ENCODE measurements at places on chromosomes 6 and 20.

DNA sequence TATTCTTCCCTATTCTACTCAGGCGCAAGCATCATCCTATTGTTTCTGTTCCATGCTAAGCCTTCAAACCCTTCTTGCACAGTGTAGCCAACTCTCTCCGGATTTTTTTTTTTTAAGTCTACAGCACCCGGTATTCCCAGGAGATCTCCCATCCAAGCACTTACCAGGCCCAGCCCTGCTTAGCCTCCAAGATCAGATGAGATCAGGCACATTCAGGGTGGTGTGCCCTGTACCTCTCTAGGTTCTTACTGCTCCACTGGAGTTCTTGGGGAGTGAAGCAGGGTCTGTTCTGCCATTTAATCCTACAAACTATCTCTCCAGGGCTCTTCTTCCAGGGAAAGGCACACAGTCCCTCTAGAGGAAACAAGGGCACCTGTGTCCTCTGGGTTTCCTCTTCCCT is 14.9 kb upstream of the NUP153 start:
- no peak for DNase-seq

DNA sequence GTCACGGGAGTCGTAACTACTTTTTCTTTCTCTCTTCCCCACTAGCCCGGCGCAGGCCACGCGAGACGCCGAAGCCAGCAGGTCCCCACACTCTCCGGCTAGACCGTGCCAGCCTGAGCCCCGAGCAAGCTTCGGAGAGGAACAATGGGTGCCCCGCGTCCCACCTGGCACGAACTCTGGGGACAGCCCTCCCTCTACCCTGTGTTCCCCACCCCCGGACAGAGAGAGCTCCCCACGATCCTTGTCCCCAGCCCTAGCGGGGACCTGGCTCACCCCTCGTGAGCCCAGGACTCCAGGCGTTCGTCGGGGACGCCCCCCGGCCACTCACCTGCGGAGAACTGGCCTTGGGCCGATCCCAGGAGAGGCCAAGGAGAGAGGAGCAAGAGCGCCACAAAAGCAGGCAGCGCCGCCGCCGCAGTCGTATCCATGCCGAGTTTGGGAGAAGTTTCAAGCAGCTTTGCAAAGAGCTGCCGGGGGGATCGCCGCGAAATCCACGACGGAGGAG is 416 bp downstream of the PTPRK start:
- no peak for DNase-seq

- DNase-seq: no peak
Measured at GRCh38 chr20:37681384-37682112, 12.3 kb upstream of the CTNNBL1 start.

DNA sequence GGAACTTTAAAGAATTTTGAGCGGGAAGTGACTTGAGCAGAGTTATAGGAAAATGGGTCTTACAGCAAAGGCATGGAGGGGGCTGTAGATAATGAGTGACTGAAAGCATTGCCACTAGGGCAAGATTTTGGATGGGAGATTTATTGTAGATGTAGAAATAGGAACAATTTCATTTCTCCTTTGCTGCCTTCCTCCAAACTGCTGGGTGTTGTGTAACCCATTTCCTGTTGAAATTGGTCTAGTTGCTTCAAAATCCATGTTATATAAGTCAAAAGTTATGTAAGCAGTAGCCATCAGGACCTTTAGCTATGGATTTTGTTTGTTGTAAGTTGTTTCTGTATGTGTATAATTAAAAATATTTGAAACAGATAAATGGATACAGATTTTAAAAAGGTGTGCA is 11.1 kb downstream of the YWHAB start:
- DNase-seq: no peak

DNA sequence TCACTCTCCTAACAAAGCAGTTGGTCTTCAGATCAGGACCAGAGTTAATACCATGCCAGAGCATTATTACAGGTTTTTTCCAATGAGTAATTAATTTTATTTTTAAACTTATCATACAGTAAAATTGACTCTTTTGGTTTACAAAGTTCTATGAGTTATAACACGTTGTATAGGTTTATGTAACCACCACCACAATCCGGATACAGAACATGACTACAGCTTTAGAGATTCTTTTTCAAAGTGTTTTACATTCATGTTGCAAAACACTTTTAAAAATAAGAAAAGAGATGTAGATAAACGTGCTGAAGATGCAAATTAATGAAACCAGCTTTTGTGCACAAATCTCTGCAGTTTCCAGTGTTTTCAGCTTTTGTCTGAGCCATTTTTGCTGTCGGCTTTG is 1.5 kb upstream of the TPBG start:
- DNase-seq: no peak

- DNase-seq: no peak
Measured at GRCh38 chr6:14796974-14797762, 448.7 kb upstream of the JARID2 start.

DNA sequence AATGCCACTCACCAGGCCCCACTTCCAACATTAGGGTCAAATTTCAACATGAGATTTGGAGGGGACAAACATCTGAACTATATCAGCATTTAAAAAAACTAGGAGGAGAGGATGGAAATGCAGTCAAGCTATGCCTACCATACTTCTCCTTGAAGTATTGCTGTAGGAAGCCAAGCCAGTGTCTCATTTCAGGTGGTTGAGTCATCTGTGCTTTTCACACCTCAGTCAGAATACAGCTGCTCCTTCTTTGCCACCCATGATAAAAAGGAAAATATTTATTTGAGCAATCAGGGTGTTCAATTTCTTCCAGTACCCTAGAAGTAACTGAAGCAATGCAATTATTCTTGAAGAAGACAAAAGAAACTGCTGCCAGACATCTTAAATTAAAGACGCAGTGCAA is 47.0 kb upstream of the EEF1E1 start:
- DNase-seq: no peak

DNA sequence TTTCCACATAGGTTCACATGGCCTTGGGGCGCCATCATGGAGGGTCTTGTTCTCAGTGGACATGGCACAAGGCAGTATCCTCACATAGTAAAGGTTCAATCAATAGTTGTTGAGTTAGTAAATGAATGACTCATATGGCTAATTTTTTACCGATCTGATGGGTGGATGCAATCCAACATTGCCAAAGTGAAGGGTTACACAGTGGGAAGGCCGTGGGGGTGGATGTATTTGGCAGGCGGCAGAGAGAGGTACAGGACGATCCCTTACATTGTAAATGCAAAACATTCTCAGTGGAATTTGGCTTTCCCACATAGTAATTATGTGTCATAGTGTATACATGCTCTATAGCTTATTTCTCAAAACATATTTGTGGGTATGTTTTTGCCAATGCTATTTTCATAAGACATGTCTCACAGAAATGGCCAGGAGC is 21.0 kb upstream of the PDE7B start:
- DNase-seq: peak; percentile 14

DNA sequence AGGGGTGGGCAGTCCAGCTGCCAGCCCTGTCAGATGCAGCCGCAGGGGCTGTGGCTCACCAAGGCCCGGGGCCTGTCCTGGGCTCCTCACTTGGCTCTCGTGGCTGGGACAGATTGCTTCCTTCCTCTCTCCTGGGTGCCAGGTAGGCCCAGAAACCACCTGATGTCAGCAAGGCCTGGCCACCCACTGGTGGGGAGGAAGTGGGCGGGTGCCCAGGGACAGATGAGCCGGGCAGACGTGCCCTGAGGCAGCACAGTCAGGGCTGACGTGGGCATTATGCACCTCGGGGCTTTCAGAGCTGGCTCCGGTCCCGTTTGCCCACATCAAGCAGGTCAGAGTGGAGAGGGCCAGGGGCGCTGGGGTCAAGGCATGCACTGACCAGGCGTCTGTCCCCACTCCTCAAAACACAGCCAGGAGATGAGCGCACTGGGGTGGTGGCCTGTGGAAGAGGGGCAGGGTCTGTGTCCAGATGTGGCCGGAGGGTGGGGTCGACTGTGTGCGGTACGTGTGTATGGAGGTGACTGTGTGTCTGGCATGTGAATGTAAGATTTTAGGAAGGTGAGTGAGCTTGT is 133.2 kb upstream of the PTPN1 start:
- DNase-seq: no peak

- no peak for DNase-seq
Measured at GRCh38 chr6:1560281-1561058, 49.2 kb upstream of the FOXC1 start.

DNA sequence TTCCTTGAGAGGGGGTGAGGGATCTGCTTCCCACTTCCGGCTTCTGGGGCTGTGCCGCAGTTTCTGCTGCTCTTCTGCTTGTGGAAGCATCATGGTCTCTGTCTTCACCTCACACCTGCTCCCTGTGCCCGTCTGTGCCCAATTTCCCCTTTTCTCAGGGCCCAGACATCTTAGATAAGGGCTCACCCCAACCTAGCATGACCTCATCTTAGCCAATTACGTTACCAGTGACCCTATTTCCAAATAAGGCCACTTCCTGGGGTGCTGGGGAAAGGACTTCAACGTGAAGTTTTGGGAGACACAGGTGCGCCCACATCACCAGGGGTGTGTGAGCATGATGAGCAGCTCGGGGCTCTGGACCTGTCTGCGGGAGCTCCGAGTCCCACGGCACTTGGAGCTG is 20.7 kb upstream of the RBBP8NL start:
- DNase-seq: no peak

- DNase-seq: no peak
Measured at GRCh38 chr6:144362042-144363018, 77.2 kb downstream of the UTRN start.
